ENCODE measurements at places on chromosomes 16 and 17. TPM values are rescaled to one million over a fixed set of nuclear protein-coding genes. Genes with fewer than 3 reads are reported as not detected.

SETD1A gene
- 3.7 TPM for total RNA-seq

CPNE2 gene
- total RNA-seq, result 8.9 TPM

CIBAR2 gene
- total RNA-seq, result not detected

TLCD2 gene
- 2.1 TPM for total RNA-seq

SLC16A11 gene
- total RNA-seq, result not detected

CES4A gene
- total RNA-seq, result 1.0 TPM

KRT32 gene
- total RNA-seq, result not detected

PMP22 gene
- total RNA-seq, result 92.9 TPM

PCYT2 gene
- 10.4 TPM for total RNA-seq

CTRB1 gene
- total RNA-seq, result not detected

UBB gene
- total RNA-seq, result 2,617 TPM

RASL10B gene
- 1.6 TPM for total RNA-seq

FAM20A gene
- total RNA-seq, result 5.2 TPM

SDR42E1 gene
- 0.52 TPM for total RNA-seq

AOC2 gene
- 0.52 TPM for total RNA-seq

OTOA gene
- total RNA-seq, result under 0.01 TPM

STH gene
- not detected for total RNA-seq

TCF25 gene
- total RNA-seq, result 121 TPM

USH1G gene
- total RNA-seq, result under 0.01 TPM

KRTAP1-5 gene
- total RNA-seq, result not detected

ANKRD13B gene
- 9.4 TPM for total RNA-seq

MLST8 gene
- 7.8 TPM for total RNA-seq

KRT36 gene
- not detected for total RNA-seq

TMIGD1 gene
- total RNA-seq, result not detected

AATK gene
- 10.4 TPM for total RNA-seq

ABI3 gene
- 1.0 TPM for total RNA-seq

SEZ6 gene
- total RNA-seq, result not detected

TP53TG3F gene
- total RNA-seq, result not detected

MED9 gene
- total RNA-seq, result 12.5 TPM

C16orf86 gene
- total RNA-seq, result 3.1 TPM

MMP28 gene
- total RNA-seq, result 4.2 TPM
